Stimulated activated CD8-positive, alpha-beta memory T cell treated with anti-CD3 and anti-CD28 coated beads, Interleukin-2, amount 100 ng/mL, for 1 hour (primary cell): ENCODE measurements at places on chromosomes 12 and 14.

DNA sequence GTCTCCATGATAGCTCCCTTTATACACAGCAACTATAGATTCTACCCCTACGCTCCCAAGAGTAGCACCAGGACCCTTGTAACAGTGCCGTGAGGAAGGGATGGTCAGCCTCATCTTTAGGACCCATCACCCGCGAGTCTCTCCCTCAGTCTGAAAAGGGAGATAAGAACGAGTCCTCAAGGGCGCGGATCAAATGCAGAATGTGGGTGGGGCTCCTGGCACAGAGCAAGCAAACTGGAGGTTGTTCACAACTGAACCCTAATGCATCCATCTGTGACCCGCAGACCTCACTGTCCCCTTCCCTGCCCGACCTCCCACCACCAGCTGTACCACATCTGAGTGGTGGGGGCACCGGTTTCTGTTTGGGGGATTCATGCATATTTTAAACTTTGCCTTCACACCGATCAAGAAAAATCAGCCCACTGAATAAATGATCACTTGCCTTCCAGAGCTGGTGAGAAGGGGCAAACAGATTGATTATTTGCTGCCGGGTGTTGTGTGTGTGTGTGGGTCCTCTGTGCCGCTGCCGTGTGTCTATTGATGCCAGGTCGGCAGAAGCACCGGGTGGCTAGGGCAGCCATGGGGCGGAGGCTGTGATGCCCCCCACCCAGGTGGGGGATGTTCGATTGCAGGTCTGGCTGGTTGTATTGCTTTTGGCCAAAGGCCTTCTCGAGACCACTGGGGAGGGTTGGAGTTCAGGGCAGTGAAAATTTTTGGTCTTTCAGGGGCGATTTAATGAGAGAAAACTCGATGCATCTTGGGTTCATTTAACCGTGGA lies 35.7 kb upstream of the BEGAIN start:
- no peak for DNase-seq

DNA sequence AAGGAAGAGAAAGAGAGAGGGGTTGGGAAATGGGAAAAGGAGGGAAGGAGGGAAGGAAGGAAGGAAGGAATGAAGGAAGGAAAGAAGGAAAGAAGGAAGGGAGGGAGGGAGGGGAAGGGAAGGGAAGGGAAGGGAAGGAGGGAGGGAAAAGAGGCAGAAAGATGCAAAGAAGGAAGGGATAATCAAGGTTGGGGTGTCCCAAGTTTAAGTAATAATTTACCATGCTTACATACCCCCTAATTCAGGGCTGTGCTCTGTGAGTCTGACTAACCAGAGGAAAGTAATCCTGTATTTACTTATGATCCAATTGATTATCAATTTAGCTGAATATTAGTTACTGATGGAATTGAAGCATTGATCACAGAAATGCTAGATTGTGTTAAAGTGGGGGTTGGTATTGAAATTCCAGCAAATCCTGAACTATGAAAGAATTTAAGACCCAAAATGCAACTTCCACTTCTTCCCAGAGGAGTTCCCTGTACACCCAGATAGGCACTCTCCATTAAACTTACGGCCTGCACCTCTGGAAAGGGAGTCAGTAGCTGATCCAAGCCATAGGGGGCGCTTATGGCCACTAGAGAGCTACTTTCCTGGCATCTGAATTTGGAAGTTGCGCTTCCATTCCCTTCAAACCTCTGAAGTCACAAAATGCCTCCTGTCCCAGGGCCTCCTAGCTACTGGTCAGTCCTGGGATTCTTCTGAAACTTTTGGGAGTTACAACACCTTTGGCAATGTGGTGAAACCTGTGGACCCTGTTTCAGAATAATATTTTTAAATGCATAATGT lies 162.7 kb upstream of the PWP1 start:
- DNase-seq = no peak

DNA sequence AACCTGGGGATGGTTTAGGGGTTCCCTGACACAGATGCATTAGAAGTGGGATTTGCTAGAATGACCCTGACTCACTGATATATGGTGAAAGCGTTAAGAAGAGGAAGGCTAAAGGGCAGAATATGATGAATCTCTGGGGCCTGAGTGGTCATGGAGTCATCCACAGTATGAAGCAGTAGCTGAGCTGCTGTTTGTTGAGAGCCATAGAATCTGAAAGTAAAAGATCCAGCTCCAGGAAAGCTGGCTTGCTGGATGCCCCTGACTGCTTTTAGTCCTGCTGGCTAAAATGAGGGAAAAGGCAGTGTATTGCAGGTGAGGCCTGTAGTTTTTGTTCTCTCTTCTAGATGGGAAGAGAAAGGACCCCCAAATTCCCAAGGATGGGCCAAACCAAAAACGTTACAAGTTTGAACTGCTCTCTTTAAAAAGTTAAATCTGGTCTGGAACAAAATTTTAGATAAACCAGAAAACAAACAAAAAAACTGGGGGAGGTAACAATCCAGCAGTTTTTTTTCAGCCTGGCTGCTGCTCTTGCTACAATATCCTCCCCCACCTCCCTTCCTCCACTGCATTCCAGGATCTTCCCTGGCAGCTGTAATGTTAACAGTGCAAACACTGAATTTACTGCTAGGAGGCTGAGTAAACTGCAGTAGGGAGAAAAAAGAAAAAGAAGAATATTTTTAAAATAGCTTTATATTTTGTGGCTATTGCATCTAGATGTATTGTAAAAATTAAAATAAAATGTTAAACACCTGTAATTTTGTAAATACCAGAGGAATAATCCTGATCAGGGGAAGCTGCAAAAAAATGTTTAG lies 16.5 kb downstream of the SEL1L start:
- no peak for DNase-seq

- DNase-seq = no peak
Measured at GRCh38 chr12:89208661-89209096, 143.6 kb downstream of the DUSP6 start.

GRCh38 chr12:70648831-70649230 lies 11.6 kb upstream of the PTPRB start:
- no peak for DNase-seq

DNA sequence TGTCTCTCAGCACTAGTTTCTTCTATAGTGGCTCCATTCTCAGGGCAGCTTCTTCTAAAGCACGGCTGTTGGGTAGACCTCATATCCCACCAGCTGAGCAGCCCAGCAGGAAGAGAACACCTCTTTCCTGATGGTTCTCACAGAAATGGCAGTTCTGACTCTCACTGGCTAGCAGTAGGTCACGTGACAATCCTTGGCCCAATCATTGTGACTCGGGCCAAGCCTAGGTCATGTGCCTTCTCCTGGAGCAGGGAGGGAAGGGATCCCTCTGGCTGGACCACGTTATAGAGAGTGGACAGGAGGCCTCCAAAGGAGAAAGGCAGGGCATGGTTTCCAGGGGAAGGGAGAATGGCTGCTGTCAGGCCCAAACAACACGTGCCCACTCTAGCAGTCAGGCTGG lies 149.1 kb downstream of the AACS start:
- DNase-seq = no peak
